ENCODE measurements at places on chromosomes 12 and 14.

GRCh38 chr14:62409169-62409568 lies 636.1 kb downstream of the KCNH5 start:
- no peak for DNase-seq

DNA sequence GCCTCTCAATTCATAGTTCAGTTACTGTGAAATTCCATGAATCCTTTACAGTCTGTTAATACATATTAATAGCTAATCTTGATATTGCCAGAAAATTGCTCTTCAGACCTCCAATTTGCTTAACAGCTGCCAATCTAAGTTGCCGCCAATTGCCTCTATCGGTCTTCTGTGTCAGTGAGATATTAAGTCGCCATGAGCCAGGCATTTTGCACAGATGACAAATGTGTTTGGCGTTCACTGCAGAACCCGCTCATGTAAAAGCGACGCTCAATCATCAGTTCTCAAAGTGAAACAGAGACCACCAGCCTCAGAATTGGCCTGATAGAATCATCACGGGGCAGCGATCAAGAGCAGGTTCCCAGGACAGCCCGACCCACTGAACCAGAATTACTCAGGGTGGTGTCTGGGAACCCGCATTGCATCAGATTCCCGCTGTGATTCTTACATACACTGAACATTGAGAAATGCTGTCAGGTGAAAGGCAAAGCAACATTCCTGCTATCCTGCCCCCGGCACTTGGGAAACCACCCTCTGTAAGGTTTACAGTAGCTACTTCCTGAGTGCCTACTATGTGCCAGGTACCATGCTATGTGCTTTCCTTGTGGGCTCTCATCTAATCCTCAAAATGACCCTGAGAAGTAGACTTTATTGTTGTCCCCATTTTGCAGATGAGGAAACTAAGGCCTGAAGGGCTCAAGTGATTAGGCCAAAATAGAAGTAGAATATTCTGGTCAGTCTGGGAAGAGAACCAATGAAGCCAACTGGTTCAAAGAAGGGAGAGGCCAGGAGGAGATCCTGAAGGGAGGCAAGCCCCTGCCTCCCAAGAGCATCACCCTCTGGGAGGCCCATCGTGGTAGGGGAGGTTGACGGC lies 216.4 kb downstream of the SLC41A2 start:
- no peak for DNase-seq

GRCh38 chr14:105894125-105894977 lies 368.0 kb downstream of the TMEM121 start:
- DNase-seq = peak; percentile 30

- DNase-seq = no peak
These were observed 3.4 kb upstream of the GCH1 start for GRCh38 chr14:54906075-54906474.

Measured in dorsolateral prefrontal cortex (tissue), 122 donors.